ENCODE measurements at places on chromosomes 2 and 18.

GRCh38 chr2:239055756-239056493 is 208.0 kb downstream of the TWIST2 start:
- DNase-seq, result no peak

DNA sequence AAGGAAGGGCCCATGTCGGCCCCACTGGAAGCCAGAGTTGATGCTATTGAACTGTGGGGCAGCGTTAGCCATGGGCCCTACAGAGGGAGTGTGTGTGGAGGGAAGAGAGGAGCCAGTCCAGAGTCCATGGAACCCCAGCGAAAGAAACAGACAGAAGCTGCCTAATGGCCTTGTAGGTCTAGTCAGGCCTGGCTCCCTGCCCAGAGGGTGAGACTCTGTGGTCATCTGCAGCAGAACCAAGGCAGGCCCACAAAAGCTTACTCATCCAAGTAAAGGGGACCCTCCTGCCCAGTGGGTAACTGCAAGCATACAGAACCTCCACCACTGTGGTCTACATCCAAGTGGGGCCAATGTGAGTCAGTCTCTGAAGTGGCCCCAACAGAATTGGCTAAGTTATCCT is 439.8 kb downstream of the TGIF1 start:
- no peak for DNase-seq

GRCh38 chr2:148201075-148202004 is 180.4 kb downstream of the MBD5 start:
- no peak for DNase-seq

GRCh38 chr18:73835656-73836364 is 311.8 kb downstream of the FBXO15 start:
- DNase-seq, result no peak

GRCh38 chr2:218474527-218474926 is 55.6 kb downstream of the VIL1 start:
- no peak for DNase-seq

DNA sequence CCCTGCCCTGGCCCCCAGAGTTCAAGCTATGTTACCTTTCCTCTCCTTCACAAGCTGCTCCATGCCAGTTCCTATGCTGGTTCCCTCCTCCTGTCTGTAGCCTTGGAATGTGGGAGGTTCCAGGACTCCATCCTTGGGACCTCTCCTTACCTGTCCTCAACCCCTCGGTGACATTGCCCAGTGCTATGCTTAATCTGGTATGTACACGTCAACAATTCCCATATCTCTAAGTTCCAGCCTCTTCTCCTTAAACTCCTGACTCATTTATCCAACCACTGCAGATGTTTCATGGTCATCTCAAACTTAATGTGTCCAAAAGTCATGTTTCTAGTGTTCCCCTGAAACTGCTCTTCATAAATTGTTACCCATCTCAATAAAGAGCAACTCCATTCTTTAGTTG is 160.8 kb downstream of the TNS1 start:
- no peak for DNase-seq

All from NCI-H524 treated with DMSO at 0.1 percent for 48 hours (cell line).